ENCODE measurements at places on chromosomes 7 and 10. TPM values are rescaled to one million over a fixed set of nuclear protein-coding genes. Genes with fewer than 3 reads are reported as not detected.
A peak's percentile ranks its signal among the peaks of the same experiment; 100 is the strongest.

- H3K36me3 ChIP-seq = no peaks in the 10 kb centered on the region
- peak overlapping the region; percentile 86 for H3K27ac ChIP-seq
- H3K4me1 ChIP-seq = no peaks in the 10 kb centered on the region
These were observed 108.2 kb upstream of the MKLN1 start for GRCh38 chr7:131219312-131220041.

GRCh38 chr10:97321032-97321803 lies 2.1 kb downstream of the FRAT1 start:
- no peaks in the 10 kb centered on the region for H3K4me1 ChIP-seq
- peak overlapping the region; percentile 88 for H3K4me3 ChIP-seq
- no peaks in the 10 kb centered on the region for H3K36me3 ChIP-seq
- no peak for DNase-seq
- no peaks in the 10 kb centered on the region for H3K27me3 ChIP-seq
- H3K27ac ChIP-seq = no peak overlapping the region

DNA sequence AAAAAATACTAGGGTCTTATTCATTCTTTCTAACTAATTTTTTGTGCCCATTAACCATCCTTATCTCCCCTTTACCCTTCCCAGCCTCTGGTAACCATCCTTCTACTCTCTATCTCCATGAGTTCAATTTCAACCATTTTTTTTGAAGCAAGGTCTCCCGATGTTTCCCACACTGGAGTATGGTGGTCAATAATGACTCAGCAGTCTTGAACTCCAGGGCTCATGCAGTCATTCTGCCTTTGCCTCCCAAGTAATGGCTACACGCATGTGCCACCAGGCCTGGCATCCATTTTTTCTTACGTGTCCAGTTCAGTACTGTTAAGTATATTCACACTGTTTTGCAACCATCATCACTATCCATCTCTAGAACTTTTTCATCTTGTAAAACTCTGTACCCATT lies 60.4 kb downstream of the CYTH3 start:
- H3K4me3 ChIP-seq = no peak overlapping the region
- H3K36me3 ChIP-seq = no peaks in the 10 kb centered on the region
- H3K27me3 ChIP-seq = no peaks in the 10 kb centered on the region
- H3K4me1 ChIP-seq = no peaks in the 10 kb centered on the region
- H3K27ac ChIP-seq = no peak overlapping the region

- no peak overlapping the region for H3K4me3 ChIP-seq
- no peaks in the 10 kb centered on the region for H3K27me3 ChIP-seq
- H3K27ac ChIP-seq = no peak overlapping the region
- DNase-seq = no peak
- H3K4me1 ChIP-seq = no peaks in the 10 kb centered on the region
These were observed 500.5 kb upstream of the LRRN3 start for GRCh38 chr7:110590415-110590814.

The LIPJ gene
- total RNA-seq = 2.5 TPM

The SFMBT2 gene
- 32.8 TPM for total RNA-seq

Measured in breast epithelium (tissue), 4 donors.